Stimulated activated CD4-positive, alpha-beta T cell treated with anti-CD3 and anti-CD28 coated beads, Interleukin-1b, Interleukin-23, amount 100 ng/mL, for 24 hours (primary cell): ENCODE measurements at places on chromosomes 2 and 18.

DNA sequence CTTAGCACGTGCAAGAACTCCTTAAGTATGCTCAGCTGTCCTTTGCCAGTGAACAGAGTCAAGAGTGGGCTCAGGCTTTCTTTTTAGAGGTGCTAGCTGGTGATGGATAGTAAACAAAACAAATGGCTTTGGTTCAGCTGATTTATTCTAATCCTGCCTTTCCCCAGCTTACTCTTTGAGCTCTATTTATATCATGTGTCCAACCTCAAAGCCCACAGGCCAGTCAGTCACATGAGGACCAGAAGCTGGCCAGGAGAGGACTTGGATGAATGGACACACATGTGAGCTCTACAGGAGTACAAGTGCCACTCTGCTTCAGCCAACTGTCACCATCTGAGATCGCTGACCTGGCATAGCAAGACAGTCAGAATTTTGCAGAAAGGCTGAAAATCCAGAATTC, 59.4 kb downstream of the STK39 start:
- no peak for DNase-seq

GRCh38 chr2:137168552-137168951, 403.2 kb downstream of the THSD7B start:
- no peak for DNase-seq

DNA sequence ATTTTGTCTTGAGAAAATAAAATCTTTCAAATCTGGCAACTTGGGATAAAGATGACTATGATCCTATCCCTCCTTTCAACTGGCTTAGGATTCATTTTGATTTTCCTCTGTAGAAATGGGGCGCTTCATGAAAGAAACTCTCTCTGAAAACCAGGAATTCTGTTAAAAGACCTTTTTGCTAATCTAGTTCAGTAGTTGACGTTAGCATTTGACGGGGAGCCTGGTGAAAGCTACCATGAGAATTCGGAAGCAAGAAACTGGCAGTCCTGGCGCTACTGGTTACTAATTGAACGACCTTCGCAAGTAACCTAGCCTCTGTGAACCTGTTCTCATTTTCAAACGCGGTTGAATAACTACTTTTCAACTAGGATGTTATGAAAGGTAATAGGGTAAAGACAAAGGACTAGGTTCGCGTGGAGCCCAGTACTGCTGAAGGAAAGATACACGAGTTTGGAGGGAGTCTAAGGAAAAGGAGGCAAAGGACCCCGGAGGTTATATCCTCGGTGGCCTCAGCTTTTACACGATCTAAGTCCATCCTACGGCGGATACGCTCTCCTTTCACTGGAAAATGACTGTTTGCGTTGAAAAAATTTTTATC, 604 bp upstream of the STK11IP start:
- DNase-seq, result no peak

GRCh38 chr2:168977608-168978007, 53.5 kb downstream of the ABCB11 start:
- no peak for DNase-seq

DNA sequence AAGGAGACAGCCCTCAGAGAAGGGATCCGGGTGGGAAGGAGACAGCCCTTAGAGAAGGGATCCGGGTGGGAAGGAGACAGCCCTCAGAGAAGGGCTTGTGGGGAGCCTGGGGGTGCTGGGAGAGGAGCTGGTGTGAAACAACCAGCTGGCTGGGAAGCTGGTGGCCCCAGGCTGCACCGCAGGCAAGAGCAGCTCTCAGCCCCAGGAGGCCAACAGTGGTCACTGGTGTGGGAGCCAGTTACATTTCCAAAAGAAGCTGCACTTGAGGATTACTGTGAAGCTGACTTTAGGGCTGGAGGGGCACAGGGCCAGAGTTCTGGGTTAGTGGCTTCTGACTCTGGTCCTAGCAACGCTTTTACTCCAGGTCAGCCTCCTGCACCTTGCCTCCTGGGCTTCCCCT, 3.3 kb downstream of the HES6 start:
- no peak for DNase-seq

DNA sequence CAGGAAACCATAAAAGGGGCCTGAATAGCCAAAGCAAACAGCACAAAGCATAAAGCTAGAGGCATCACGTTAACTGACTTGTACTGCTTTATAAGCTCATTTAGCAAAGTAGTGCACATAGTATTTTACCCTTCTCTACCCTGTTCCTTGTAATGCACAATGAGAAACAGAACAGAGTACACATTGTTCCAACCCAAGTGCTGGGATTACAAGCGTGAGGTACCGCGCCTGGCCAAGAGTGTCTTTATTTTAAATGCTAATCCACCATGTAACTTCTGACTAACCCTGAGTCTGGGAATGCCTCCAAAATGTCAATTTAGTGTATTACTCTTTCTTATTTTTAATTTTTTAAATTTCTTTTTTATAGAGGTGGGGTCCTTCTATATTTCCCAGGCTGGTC, 46.4 kb upstream of the STON1 start:
- DNase-seq, result no peak

GRCh38 chr2:80080957-80081356, 223.6 kb downstream of the LRRTM1 start:
- DNase-seq, result no peak

DNA sequence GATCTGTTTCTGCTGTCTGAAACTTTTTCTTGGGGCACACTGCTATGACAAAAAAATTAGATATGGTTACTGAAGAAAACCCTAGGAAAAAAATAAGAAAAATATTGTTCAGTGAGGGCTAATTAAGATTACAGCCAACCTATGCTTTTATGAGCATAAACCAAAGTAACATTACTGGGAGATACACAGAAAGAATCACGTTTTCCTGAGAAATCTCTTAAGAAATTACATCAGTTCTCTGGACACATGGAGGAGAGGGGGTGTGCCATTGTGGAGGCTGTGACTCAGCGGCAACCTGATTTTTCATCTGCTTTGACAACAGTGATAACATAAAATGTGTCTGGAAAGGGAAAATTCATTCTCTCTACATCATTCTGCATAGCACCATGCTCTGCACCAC, 13.4 kb upstream of the NMI start:
- DNase-seq, result no peak

DNA sequence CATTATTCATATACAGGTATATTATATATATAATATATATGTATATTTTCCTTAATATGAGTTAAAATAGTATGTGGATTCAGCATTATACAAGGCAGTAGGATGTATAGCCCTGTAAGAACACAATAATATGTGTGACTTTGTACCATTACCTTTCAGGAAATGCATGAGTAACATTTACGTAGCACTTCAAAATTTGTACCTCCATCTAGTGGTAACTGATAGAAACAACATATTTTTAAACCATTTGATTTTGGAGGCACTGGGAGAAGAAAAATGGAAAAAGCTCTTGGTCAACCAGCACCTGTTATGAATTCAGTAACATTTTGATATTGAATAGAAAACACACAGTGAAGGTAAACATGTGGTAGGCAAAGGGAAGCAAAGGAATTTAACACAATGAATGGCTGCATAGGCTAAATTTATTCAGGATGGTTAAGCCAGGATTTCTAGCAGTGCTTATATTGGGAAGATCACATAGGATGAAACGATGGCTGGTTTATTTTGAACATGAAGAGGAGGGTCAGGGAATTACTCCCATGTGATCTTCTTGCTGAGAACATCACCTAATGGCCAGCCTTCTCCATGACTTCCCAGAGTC, 565.5 kb downstream of the CCDC85A start:
- no peak for DNase-seq

GRCh38 chr2:71210292-71210691, 16.6 kb downstream of the PAIP2B start:
- DNase-seq, result no peak
